ENCODE measurements at places on chromosomes 3 and 15. TPM values are rescaled to one million over a fixed set of nuclear protein-coding genes. Genes with fewer than 3 reads are reported as not detected.

The GOLGA8T gene
- not detected for polyA plus RNA-seq

The GOLGA8H gene
- polyA plus RNA-seq, result not detected

The CHRNA7 gene
- 1.4 TPM for polyA plus RNA-seq

The SH2D7 gene
- polyA plus RNA-seq, result not detected

The FBXL22 gene
- 0.68 TPM for polyA plus RNA-seq

The IL5RA gene
- not detected for polyA plus RNA-seq

The GOLGA6D gene
- polyA plus RNA-seq, result not detected

The STXBP5L gene
- not detected for polyA plus RNA-seq

The CCDC50 gene
- 7.8 TPM for polyA plus RNA-seq

The TRIM42 gene
- not detected for polyA plus RNA-seq

The SPTSSB gene
- polyA plus RNA-seq, result 0.10 TPM

The WDR49 gene
- not detected for polyA plus RNA-seq

The EPHB1 gene
- polyA plus RNA-seq, result 0.84 TPM

The GABRR3 gene
- polyA plus RNA-seq, result not detected

The POLQ gene
- polyA plus RNA-seq, result 0.36 TPM

The GOLGA6L4 gene
- not detected for polyA plus RNA-seq
